ENCODE measurements at places on chromosomes 12 and 14. TPM values are rescaled to one million over a fixed set of nuclear protein-coding genes. Genes with fewer than 3 reads are reported as not detected.

GRCh38 chr14:68786491-68787091, 6.3 kb downstream of the ZFP36L1 start:
- H3K27ac ChIP-seq: peak overlapping the region; percentile 79
- peaks cover 55% of the 10 kb centered on the region for H3K36me3 ChIP-seq
- H3K4me3 ChIP-seq: peak overlapping the region; percentile 54

DNA sequence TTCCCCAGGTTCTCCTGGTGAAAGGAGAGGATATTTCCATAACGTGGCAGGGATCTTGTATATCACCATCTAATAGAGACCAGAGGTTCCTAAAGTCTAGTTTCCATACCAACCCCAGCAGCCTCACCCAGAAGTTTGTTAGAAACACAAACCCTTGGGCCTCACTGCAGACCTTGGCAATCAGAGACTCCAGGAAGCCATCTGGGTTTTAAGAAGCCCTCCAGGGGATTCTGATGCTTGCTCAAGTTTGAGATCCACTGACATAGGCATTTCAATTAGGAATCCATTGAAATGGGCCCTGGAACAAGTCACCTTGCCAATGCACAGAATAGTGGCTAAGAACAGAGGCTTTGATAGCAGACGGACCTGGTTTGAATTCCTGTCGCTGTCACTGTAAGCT, 2.2 kb upstream of the CMKLR1 start:
- DNase-seq: no peak
- H3K27ac ChIP-seq: no peak overlapping the region
- no peak overlapping the region for H3K4me3 ChIP-seq
- peaks cover 31% of the 10 kb centered on the region for H3K27me3 ChIP-seq

DNA sequence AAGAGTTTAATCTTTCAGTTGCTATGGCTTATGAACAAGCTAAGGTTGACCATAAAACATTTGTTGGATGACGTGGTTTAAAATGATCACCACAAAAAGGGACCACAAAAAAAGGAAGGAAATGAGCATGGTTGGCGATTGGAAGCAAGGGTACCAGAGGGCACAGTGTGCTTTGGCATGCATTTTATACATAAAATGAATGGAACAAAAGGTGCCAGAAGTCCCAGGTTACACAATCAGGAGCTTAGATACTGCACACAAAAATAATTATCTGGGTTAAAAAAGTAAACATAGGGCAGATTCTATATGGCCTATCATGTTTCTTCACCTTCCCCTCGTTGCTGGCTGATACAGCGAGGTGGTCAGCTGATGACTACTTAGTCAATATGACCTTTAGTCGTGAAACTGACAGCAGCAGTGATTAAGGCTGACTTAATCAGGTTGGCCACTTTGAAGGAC, 50.7 kb downstream of the ZC3H14 start:
- no peaks in the 10 kb centered on the region for H3K27me3 ChIP-seq
- peaks cover 48% of the 10 kb centered on the region for H3K36me3 ChIP-seq
- H3K4me1 ChIP-seq: peaks cover 8% of the 10 kb centered on the region
- no peak overlapping the region for H3K4me3 ChIP-seq
- H3K27ac ChIP-seq: no peak overlapping the region

Gene NDUFA12
- 118 TPM for total RNA-seq

DNA sequence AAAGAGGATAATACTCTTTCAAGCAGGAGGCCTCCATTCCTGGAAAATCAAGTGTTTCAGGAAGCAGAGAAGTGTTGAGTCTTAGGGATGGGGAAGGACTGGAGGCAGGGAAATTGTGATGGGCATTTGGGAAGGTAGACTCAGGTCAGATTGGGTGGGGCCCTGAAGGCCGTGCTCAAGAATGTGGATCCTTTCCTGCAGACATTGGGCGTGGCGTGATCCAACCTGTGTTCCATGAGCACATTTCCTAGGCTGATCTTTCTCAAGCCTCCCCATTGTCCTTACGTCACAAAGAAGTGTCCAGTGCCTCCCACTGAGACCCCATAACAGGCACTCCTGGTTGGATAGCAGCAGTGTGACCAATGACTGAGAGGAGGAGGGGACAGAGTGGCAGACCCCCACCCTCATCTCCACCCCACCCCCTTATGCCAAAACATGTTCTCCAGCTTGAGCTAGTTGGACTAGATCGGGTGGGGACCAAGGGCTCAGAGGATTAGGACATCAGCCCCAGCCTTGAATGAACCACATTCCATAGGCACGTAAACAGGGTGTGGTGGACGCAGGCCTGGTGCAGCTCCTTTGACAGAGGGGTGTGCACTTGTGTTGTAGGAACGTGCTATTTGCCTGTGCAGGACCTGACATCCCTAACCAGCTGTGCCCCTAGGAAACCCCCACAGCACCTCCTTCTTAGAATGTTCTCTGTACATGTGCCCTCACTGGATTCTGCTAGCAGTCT, 76.8 kb downstream of the TTC9 start:
- DNase-seq: no peak
- peaks cover 18% of the 10 kb centered on the region for H3K27me3 ChIP-seq
- no peaks in the 10 kb centered on the region for H3K36me3 ChIP-seq
- H3K27ac ChIP-seq: no peak overlapping the region
- H3K4me1 ChIP-seq: peaks cover 2% of the 10 kb centered on the region

DNA sequence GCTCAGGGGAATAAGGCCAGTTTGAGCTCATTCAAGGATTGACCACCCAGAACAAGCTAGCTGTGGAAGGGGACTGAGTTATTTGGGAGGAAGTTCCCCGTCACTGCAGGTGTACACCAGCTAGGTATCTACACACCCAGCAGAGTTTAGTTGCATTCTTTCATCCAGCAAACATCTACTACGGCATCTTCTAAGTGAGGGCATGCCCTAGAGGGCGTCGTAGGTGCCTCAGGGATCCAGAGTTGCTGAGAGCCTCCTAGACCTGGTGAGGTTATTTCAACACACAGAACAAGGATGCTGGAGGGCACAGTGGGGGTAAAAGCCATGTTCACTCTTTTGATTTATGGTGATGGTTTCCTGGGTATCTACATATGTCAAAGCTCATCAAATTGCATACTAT, 149.6 kb downstream of the KSR2 start:
- DNase-seq: no peak
- H3K27ac ChIP-seq: no peak overlapping the region
- H3K4me3 ChIP-seq: no peak overlapping the region
- H3K27me3 ChIP-seq: no peaks in the 10 kb centered on the region
- H3K4me1 ChIP-seq: no peaks in the 10 kb centered on the region

Gene RERGL
- not detected for total RNA-seq

GRCh38 chr14:28653521-28653920, 113.1 kb upstream of the FOXG1 start:
- DNase-seq: no peak
- H3K4me3 ChIP-seq: no peak overlapping the region
- H3K36me3 ChIP-seq: no peaks in the 10 kb centered on the region
- no peaks in the 10 kb centered on the region for H3K4me1 ChIP-seq
- H3K27ac ChIP-seq: no peak overlapping the region

- DNase-seq: no peak
- no peak overlapping the region for H3K27ac ChIP-seq
- no peak overlapping the region for H3K4me3 ChIP-seq
Observed at GRCh38 chr12:132622437-132623071, 4.0 kb downstream of the P2RX2 start.

Gene GALNT9
- total RNA-seq: not detected

DNA sequence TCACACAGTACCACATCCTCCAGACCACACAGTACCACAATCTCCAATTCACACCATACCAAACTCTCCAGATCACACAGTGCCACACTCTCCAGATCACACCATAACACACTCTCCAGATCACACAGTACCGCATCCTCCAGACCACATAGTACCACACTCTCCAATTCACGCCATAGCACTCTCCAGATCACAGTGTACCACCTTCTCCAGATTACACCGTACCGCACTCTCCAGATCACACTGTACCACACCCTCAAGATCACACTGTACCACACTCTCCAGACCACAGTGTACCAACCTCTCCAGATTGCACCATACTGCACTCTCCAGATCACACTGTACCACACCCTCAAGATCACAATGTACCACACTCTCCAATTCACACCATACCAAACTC, 184.9 kb downstream of the NTF3 start:
- H3K4me1 ChIP-seq: no peaks in the 10 kb centered on the region
- DNase-seq: no peak
- H3K27ac ChIP-seq: no peak overlapping the region
- no peak overlapping the region for H3K4me3 ChIP-seq

- no peaks in the 10 kb centered on the region for H3K36me3 ChIP-seq
- peaks cover 4% of the 10 kb centered on the region for H3K27me3 ChIP-seq
- no peak overlapping the region for H3K27ac ChIP-seq
- DNase-seq: no peak
Observed at GRCh38 chr12:52533686-52534470, 13.7 kb upstream of the KRT5 start.

DNA sequence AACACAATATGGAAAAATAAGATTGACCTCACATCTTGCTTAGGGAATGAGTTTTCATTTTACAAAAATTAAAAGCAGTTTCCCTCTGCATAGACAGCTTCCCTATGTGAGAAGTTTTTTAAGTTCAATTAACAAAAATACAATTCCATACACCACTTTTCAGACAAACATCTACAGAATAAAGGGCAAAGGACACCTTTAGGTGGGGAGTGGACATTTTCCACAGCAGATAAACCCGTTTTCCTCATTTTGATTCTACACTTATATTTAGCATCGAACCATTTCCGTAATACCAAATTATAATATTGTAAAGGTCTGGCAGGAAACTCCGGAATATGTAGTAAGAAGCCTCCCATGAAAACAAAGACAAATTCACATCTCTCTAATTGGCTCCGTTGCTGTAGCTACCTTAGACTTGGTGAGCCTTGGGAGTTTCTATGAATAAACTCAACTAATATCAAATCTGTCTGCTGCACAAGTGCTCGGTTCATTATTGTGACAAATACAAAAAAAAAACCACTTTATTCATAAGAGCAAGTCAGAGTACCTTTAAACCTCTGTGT, 1.7 kb downstream of the ARMH4 start:
- peaks cover 7% of the 10 kb centered on the region for H3K4me1 ChIP-seq
- H3K27ac ChIP-seq: no peak overlapping the region
- H3K4me3 ChIP-seq: no peak overlapping the region

DNA sequence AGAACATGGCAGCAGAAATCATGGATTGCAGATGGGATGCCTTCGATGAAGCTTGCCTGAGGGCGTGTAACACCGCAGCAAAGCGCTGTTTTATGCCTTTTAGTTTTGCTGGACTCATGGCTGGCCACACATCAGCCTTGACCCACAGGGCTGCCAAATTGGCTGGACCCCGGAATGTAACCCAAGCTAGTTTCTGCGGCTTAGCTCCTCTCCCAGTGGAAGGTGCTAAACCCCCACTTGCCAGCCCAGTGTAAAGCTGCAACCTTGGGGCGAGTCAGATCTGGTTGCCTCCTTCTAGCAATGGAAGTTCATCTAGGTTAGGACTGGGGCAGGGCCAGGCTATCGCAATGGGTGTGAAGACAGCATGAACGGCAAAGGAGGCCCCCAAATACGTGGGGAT, 38.3 kb downstream of the MEG3 start:
- H3K27me3 ChIP-seq: no peaks in the 10 kb centered on the region
- DNase-seq: no peak
- no peak overlapping the region for H3K4me3 ChIP-seq
- H3K4me1 ChIP-seq: no peaks in the 10 kb centered on the region
- no peak overlapping the region for H3K27ac ChIP-seq

Gene EML5
- 0.39 TPM for total RNA-seq

Gene PTPN6
- 252 TPM for total RNA-seq

Gene PPP1R3E
- 20.3 TPM for total RNA-seq

Gene TCL1B
- total RNA-seq: not detected

DNA sequence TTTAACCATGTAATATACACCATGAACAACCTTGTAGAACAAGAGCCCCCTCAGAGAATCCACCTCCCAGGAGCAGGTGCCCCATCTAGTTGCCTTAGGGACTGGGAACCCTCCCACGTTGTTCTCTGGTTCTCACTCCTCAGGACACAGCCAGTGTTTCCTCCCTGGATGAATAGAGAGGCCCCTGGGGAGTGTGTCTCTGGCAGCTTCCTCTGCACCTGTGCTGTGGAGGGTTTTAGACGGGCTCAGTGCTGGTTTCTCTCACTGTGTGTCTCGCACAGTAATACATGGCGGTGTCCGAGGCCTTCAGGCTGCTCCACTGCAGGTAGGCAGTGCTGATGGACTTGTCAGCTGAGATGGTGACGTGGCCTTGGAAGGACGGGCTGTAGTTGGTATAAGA, 581.3 kb downstream of the TMEM121 start:
- no peaks in the 10 kb centered on the region for H3K36me3 ChIP-seq
- H3K27me3 ChIP-seq: peaks cover 38% of the 10 kb centered on the region
- H3K27ac ChIP-seq: no peak overlapping the region
- no peak overlapping the region for H3K4me3 ChIP-seq

- no peak for DNase-seq
- H3K36me3 ChIP-seq: no peaks in the 10 kb centered on the region
- H3K4me1 ChIP-seq: no peaks in the 10 kb centered on the region
- peaks cover 3% of the 10 kb centered on the region for H3K27me3 ChIP-seq
- H3K27ac ChIP-seq: no peak overlapping the region
Observed at GRCh38 chr14:72787841-72788240, 106.1 kb downstream of the DPF3 start.

- peaks cover 10% of the 10 kb centered on the region for H3K4me1 ChIP-seq
- peaks cover 39% of the 10 kb centered on the region for H3K36me3 ChIP-seq
- DNase-seq: no peak
- H3K27ac ChIP-seq: no peak overlapping the region
- H3K4me3 ChIP-seq: no peak overlapping the region
Observed at GRCh38 chr12:71782017-71782416, 27.4 kb downstream of the RAB21 start.

GRCh38 chr12:39369756-39370155, 73.2 kb downstream of the KIF21A start:
- H3K36me3 ChIP-seq: peaks cover 31% of the 10 kb centered on the region
- H3K27ac ChIP-seq: peak overlapping the region; percentile 47
- peaks cover 26% of the 10 kb centered on the region for H3K4me1 ChIP-seq

DNA sequence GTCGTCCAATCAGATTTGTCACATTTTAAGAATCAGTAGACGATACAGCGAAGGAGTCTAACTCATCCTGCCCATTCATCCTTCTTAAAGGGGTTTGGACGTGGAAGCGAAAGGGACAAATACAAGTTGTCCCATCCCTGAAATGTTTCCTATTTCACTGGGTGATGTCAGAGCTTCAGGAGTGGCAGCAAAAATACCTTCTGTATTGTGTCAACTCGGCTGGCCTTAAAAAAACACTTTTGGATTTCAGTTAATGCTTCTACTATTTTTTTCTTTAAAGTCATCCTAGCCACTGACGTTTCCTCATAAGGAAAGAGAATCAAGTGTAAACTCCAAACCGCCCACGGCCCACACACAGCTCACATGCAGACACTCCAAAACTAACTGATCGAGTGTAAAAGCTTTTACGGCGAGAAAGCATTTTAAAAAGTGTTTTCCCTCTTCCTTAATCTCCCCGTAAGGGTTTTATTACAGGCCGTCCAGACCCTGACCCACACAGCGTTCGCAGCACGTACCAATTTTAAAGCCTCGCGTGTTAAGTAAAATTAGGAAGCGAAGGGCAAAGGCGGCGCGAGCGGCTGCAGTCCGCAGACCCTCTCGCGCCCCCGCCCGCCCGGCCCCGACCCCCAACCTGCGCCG, 593 bp downstream of the CFL2 start:
- DNase-seq: no peak
- H3K27ac ChIP-seq: peak overlapping the region; percentile 90
- peak overlapping the region; percentile 89 for H3K4me3 ChIP-seq
- H3K36me3 ChIP-seq: peaks cover 23% of the 10 kb centered on the region
